NCI-H446 (cell line): ENCODE measurements at places on chromosomes 2 and 18.
A peak's percentile ranks its signal among the peaks of the same experiment; 100 is the strongest.

DNA sequence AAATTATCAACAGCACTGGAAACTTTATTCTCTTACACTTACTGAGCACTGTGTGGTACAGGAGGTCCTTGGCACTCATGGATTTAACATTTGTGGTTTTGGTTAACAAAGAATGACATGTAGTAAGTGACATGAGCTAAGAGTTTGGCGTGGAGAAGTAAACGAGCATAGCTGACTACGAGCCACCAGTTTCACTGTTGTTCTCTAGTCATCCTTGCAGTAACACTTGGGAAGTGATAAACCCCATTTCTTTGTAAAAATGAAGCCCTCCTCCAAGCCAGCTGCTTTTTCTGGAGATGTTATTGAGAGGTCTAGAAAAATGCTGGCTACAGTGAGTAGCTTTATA, 32.7 kb downstream of the QPCT start:
- no peak for DNase-seq

GRCh38 chr2:203648273-203648672, 58.2 kb upstream of the CD28 start:
- DNase-seq = no peak

- no peak for DNase-seq
These were observed 63.8 kb upstream of the EPHA4 start for GRCh38 chr2:221635949-221636348.

- DNase-seq = no peak
These were observed 155.5 kb downstream of the DSC3 start for GRCh38 chr18:30886998-30887397.

- DNase-seq = no peak
These were observed 43.1 kb downstream of the GYPC start for GRCh38 chr2:126699018-126699417.

GRCh38 chr18:22974001-22974400, 40.9 kb downstream of the RBBP8 start:
- DNase-seq = no peak

GRCh38 chr2:85588236-85588635, 4.0 kb downstream of the VAMP5 start:
- no peak for DNase-seq

DNA sequence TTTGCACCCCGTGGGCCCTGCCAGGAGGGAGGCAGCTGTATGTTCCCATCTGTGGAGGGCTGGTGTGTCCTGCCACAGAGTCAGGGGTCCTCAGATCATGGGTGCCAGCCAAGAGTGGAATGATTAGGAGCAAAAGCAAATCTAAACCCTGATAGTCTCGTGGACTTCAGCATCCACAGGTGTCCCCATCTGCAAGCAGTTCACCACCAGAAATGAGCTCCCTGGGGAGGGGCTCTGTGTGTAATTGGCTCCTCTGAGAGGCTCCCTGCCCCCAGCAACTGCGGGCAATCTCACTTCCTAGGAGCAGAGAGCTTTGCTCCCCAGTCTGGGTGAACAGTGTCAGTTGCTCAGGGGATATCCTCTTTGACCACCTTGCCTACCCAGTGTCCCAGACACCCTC, 78.1 kb downstream of the HNRNPLL start:
- no peak for DNase-seq

GRCh38 chr2:97662386-97662894, 1.4 kb downstream of the ACTR1B start:
- DNase-seq = peak; percentile 7

DNA sequence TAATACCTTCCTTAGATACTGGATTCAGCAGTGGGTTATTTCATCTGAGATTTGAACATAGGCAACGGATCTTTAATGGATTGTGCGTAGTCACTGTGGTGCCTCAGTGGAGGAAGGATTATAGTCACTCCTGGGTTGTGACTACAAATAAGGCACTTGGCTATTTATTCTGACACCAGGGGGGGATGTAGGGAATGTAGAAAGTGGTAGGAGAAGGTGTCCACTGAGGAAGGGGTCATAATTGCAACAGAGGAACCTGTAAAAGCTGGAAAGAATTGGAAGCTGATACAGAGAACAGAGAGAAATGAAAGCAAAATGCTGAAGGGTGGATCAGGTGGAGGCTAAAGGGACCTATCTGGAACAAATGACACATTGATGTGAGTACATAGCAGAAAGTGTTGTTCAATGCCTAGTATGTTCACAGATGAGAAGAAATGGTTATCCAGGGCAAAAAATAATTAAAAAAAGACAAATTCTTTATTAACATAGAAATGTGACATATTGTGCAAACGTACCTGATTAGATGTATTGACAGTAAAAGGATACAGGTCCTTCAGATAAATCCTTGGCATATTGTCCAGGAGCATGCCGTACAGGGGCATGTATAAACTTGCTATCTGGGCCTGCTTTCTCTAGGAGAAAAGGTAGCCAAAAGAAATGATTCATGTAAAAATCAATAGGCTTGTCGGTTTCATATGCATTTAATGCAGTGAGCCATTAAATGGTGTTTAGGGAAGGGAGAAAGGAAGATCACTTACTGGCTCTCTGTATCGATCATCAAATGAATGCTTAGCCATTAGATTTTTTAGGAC, 91.2 kb upstream of the CCDC195 start:
- DNase-seq = peak; percentile 54

- DNase-seq = peak; percentile 87
These were observed 68.1 kb upstream of the CSRNP3 start for GRCh38 chr2:165401285-165401852.

DNA sequence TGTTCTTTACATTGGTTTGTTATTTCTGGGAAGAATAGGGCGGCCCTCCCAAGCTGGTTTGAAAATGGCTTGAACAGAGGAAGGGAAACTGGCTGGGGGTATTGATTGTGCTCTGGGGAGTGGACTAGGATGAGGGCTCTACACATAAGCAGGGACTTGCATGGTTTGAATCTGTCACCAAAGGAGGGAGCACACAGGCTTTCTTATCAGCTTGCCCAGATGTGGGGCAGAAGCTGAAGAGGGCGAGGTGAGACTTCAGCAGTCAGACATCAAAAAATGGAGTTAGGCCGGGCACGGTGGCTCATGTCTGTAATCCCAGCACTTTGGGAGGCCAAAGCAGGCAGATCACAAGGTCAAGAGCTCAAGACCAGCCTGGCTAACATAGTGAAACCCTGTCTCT, 7.2 kb upstream of the RAB12 start:
- no peak for DNase-seq

DNA sequence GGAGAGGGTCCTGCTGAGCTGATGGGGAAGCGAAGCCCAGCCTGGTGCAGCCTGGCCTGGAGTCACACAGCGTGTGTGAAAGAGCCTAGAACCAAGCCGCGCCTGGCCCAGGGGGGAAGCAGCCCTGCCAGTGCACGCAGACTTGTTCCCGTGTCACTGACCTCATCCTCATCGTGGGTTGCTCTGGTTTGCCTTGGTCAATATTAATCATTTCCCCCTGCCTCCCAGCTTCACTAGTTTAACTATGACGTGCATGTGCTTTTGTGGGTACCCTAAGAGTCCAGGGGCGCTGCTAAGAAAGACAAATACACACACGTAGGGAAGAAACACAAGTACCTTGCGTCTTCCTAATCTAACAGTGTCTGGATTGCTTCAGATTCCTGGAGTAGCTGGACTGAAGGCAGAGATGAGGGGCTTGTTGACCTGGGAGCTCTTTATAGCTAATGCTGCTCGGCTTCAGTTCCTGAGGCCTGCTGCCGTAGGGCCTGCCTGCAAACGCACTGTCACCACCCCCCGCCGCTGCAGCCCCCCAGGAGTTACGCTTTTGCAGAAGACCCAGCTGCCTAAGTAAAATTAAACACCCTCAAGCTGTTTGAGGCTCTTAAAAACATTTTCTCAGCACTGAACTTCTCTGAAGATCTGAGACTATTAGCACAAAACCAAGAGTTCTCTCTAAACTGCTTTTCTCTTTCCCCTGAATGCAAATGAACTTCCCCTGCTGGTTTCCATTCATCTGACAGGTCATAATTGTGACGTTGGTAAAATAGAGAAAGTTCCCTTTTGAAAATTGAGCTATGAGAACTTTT, 159.2 kb downstream of the FAM210A start:
- DNase-seq = no peak

- DNase-seq = no peak
These were observed 26.9 kb upstream of the GLS start for GRCh38 chr2:190853531-190854383.

DNA sequence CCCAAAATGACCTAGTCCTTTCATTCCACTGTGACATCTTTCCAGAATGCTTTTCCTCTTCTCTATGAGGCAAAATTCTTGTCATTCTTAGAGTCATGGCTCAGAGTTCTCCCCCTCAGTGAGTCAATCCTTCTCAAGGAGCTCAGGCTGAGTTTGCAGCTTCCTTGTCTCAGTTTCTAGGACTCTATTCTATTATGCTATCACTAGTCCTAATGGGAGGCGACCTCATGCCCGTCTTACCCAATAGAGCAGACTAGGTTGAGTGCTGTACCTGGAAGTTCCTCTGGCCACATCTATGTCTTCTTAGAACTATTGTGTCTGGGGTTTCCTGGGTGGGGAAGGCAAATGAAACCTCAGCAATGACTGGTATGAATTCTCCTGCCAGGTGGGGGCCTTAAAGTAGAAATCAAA, 51.5 kb downstream of the HAUS1 start:
- no peak for DNase-seq

- no peak for DNase-seq
These were observed 20.9 kb downstream of the NAPG start for GRCh38 chr18:10546557-10547300.

- no peak for DNase-seq
These were observed 16.0 kb upstream of the RPE start for GRCh38 chr2:209986415-209986814.

DNA sequence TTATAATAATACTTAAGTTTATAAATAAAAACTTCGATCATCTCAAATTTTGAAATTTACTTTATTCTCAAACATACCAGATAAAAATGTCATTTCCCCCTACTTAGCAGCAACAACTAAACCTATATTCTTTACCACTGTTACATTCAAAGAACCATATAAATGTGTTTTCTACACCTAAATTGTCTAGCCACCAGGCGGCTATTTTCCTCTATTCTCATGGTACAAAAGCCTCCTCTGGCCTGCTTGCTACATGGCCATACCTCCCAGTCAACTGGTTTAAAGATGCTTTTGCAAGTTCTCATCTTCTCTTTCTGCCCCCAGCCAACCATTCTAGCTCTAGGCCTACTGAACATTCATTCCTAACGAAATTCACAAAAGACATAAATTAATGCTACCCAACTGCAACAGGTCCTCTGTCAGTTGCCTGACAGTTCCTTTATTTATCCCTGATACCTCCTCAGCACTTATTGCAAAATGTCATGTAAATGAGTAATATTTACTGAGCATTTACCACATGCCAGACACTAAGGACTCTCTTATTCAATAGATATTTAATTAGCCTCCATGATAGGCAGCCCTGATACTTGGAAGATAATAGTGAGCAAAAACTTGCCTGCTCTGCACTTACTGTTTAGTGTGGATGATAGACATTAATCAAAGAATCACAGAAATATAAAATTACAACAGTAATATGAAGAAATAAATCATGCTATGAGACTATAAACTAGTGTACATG, 5.0 kb downstream of the C1D start:
- DNase-seq = no peak

GRCh38 chr2:2795438-2796091, 464.5 kb upstream of the MYT1L start:
- DNase-seq = no peak

- DNase-seq = no peak
These were observed 3.9 kb downstream of the SKOR2 start for GRCh38 chr18:47247416-47248114.
